Activated naive CD8-positive, alpha-beta T cell treated with anti-CD3 and anti-CD28 coated beads, Interleukin-2, amount 50 U/mL, for 16 hours (primary cell): ENCODE measurements at places on chromosomes 6 and 20.

GRCh38 chr6:110221738-110222137 is 41.5 kb downstream of the CDC40 start:
- no peak for DNase-seq

GRCh38 chr6:156984178-156984738 is 207.1 kb downstream of the ARID1B start:
- DNase-seq: peak; percentile 11

DNA sequence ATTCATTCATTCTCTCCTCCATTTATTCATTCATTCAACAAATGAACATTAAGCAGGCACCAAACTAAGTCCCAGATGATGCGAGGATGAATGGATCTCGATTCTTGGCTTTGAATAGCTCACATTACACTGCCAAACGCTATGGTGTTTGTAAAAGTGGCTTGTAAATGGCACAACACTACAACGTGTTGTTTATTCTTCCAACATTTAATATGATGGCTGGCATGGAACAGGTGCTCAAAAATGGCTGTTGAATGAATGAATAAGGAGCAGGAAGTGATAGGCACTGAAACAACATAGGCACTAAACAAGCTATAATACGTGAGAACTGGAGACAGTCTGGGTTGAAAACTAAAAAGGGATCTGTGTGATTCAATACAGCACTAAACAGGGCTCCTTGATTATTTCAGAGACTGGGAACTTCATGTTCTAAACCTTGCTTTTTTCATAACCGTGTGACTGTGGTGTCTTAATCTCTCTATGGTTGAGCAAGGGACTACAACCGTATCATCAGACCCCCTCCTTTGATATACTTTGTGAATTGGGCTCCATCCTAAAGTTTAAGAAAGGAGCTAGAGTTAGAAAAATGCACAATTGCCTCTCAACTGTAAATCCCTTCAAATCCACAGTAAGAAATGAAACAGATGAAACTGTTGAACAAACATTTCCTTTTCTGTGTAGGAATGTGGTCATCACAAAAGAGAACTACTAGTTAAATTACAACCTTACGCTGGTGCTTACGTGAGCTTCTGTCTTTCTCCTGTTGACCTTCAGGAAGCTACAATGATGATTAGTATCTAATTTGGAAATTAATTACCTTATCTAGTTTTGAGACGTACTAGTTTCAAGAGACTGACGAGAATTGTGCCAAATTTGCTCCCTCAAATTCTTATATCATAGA is 16.9 kb upstream of the SLC16A10 start:
- no peak for DNase-seq

- no peak for DNase-seq
Observed at GRCh38 chr20:32470025-32470861, 112.1 kb downstream of the ASXL1 start.

DNA sequence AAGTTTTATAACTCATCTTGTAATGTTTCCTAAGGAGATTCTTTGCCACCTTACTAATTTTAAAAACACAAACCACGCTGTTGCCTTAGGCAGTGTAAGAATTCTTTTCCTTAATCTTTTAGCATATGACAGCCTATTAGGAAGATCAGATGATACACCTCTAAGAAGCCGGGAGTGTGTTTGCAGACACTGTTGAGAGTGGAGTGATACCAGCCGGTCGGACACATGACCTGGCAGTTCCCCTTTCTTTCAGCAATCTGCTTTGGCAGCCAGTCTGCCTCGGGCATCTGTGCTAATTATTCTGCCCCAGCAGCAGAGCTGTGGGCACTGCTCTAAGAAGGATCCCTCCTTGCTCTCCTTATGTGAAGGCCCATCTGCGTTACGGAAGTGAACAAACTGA is 50.9 kb downstream of the PLCB4 start:
- no peak for DNase-seq

DNA sequence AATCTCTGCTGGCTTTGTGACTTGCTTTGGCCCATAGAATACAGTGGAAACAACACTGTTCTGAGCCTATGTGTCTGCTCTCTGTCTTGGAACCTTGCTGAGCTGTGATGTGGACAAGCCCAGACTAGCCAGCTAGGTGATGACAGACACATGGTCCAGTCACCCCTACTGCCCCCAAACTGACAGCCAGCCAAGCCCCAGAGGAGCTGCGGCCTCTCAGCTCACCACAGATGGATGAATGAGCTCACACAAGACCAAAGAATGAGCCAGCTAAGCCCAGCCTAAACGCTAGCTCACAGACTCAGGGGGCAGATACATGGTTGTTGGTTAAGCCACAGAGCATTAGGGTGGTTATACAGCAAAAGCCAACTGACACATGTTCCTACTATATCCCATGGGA is 4.1 kb downstream of the AARS2 start:
- DNase-seq: no peak

DNA sequence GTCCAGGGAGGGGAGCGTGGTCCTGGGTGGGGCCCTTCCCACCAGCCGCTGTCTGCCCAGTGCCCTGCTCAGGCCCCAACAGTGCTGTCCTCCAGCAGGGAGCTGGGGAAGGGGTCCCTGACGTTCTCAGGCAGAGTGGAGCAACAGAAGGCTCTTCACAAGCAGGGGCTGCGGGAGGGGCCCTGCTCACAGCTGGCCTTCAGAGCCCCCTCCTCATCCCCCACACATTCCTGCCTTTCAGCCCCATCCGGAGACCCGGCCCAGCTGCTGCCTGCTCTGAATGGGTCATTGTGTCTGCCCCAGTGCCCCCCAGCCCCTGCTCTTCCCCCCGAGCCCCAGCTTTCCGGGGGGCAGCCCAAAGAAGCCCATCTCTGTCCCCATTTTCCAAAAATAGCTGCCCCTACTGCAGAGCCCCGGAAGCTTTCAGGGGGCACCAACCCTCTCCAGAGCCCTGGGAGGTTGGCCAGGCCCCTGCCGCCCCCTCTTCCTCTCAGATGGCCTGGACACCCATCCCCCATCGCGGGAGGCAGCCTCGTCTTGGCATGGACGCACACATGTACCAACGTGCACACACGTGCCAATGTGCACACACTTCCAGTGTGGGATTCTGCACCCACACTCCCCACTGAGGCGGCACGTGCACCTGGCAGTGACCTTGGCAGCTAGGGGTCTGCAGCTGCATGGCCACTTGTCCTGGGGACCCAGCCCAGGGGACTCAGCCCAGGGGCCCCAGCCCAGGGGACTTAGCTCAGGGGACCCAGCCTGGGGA is 3.7 kb downstream of the COL20A1 start:
- no peak for DNase-seq

- no peak for DNase-seq
Observed at GRCh38 chr20:62707276-62707920, 1.2 kb upstream of the NTSR1 start.

GRCh38 chr6:169289619-169290339 is 36.1 kb upstream of the THBS2 start:
- DNase-seq: no peak

DNA sequence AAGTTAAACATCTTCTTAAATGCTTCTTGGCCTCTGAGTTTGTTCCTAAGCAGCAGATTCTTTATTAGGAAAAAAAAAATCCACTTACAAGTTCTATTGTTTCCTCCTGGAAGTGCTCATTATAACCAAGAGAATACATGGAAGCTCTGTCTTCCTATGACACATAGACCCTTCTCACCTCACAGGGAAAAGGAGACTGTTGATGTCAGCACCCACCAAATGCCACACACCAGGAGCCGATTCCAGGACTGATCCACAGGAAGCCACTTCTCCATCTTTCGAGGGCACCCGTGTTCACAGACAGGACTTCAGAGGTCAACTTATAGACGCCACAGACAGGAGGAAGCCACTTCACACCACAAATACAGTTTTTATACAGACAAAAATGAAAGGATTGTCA is 13.4 kb upstream of the BNIP5 start:
- DNase-seq: no peak

DNA sequence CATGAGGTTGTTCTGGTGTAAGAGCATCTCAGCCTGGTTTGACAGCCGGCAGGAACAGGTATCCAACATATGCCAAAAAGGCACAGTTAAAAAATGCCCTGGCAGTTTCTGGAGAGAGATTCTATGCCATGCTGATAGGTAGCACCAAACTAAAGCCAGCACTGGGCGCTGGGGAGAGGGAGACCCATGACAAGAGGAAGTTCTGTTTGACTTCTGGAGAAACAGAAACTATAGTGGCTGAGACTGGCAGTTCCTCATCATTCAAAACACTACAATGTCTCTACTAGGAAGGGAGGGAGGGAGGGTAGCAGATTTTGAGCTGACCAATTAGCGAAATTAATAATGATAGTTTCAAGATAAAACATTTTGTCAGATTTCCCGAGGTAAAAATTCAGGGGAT is 174.1 kb downstream of the ADAT2 start:
- no peak for DNase-seq

- no peak for DNase-seq
Observed at GRCh38 chr6:42025066-42025844, 25.1 kb upstream of the TAF8 start.

DNA sequence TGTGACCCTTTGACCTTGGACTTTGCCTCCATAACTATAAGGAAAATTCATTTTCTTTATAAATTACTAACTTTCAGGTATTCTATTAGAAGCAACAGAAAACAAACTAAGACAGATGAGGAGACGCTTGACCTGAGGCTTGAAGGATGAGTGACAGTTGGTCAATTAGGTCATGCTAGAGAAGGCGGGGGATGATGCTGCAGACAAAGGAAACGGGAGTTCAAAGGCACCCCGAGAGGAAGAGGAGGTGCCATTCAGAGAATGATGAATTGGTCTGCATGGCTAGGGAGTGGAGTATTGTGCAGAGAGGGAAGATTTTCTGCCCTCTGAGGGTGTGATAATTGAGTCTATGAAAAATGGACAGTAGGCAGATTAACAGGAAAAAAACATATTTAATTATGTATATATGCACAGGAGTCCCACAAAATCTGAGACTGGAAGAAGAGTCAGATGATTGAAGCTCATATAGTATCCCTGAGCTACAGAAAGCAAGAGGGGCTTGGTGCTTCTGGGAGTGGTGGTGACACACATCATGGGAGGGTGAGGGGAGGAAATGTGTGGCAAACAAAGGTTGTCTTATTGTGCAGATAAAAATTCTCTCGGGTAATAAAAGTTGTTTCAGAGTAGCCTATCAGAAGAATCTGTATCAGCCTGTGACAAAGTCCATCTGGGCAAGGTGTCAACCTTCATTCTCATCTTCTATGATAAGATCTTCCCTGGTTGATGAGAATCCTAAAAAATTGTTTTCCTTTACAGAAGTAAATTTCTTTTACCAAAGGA is 20.4 kb upstream of the FUCA2 start:
- no peak for DNase-seq

DNA sequence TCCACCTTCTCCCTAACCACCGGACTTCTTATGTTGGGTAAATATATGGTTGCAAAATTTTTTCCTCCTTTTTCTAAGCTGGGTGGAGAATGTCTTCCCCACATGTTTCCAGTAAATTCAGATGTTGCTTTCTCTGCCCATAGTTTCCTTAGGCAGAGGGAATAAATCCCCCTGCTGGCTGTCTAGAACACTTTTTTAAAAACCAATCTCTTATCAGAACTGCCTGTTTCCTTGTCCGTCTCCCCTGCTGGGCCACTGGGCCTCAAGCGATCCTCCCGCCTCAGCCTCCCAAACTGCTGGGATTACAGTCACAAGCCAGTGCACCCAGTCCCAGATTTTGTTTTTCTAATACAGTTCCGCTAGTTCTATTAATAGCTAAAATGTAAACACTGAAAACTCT is 9.9 kb upstream of the WFDC2 start:
- no peak for DNase-seq
